Central memory CD4-positive, alpha-beta T cell (primary cell): ENCODE measurements at places on chromosomes 6 and 20.

- no peak for DNase-seq
Observed at GRCh38 chr20:47749339-47749738, 35.9 kb downstream of the SULF2 start.

DNA sequence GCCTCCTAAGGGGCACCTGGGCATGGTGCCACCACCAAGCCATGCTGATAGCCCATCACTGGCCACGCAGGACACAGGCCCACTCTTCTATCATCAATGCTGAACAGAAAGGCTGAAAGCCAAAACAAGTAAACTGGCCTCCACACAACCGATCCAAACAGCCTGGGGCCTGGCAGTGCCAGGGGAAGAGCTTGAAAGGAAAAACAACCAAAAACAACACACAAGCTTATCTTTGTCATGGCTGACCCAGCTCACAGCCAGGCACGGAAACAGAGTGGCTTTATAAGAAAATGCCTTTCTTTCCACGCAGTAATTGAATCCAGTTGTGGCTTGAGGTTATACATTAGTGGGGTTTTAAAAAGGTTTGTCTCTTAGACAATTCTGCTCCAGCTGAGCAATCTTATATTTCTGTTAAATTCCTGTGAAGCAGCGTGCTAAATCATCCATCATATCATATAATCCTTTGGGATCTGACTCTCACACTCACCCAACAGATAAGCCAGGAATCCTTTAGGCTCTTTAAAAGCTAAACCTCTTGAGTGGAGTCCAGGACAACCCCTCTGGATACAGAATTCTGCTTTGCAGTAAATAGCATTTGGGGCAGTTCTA is 65.4 kb upstream of the SLC22A16 start:
- DNase-seq: no peak

GRCh38 chr6:165178056-165178455 is 131.3 kb downstream of the C6orf118 start:
- DNase-seq: no peak

- DNase-seq: no peak
Observed at GRCh38 chr20:58867211-58867610, 14.7 kb downstream of the GNAS start.

DNA sequence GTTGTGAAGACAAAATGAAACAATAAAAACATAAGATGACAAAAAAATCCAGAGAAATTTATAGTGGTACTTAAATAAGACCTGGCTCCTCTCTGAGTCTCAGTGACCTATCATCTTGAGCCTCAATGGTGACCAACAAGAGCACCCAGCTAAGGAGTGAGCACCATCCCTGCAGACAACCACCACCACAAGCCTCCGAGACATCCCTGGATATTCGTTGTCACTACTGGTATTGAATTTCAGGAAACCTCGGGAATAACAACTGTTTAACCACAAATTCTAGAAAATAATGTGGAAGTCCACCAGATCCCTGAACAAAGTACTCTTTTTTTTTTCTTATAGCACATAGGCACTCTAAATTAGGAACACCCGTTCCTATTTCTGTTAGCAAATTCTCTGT is 32.2 kb upstream of the ADGRF5 start:
- DNase-seq: no peak

GRCh38 chr6:154590756-154591155 is 80.3 kb upstream of the CNKSR3 start:
- no peak for DNase-seq

DNA sequence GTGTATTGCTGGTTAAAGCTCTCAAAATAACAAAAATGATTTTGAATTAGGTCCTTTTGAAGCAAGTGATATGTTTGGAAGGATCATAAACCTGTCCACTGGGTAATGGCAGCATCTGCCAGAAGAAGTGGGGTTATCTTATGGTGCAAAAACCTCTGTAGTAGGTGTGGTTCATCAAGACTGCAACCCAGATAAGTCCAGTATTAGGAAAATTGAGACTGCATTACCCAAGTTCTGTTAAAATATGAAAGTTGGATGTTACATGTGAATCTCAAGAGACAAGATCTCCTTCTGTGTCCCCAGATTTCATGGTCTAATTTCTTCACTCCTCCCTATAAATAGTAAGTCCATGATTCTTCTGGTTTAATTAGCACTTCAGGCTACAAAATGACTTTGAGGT is 59.4 kb downstream of the RPRD1B start:
- DNase-seq: no peak

- DNase-seq: no peak
Observed at GRCh38 chr20:168876-169275, 11.6 kb downstream of the DEFB127 start.

DNA sequence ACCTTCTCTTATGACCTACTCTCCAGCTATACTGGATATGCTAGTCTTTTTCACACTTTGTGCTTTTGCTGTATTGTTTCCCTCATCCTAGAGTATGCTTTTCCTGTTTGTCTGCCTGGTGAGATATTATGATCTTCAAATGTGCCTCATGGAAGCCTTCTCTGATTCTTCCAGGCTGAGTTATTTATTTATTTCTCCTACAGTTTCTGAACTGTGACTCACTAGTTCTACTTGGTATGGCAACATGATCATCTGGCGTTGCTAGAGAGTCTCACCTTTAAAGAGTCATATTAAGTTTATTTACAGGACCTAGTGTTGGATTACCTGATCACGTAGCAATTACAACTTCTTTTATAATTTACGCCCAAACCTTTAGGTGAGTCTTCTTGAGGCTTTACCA is 81.2 kb upstream of the HDAC2 start:
- no peak for DNase-seq

- DNase-seq: no peak
Observed at GRCh38 chr6:17107863-17108262, 6.0 kb downstream of the STMND1 start.

DNA sequence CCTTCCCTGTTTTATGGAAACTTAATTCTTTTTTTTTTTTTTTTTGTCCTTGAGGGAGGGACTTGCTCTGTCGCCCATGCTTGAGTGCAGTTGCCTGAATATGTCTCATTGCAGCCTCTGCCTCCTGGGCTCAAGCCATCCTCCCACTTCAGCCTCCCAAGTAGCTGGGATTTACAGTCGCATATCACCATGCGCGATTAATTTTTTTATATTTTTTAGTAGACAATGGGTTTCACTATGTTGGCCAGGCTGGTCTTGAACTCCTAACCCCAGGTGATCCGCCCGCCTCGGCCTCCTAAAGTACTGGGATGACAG is 654 bp downstream of the TMEM14C start:
- DNase-seq: no peak

DNA sequence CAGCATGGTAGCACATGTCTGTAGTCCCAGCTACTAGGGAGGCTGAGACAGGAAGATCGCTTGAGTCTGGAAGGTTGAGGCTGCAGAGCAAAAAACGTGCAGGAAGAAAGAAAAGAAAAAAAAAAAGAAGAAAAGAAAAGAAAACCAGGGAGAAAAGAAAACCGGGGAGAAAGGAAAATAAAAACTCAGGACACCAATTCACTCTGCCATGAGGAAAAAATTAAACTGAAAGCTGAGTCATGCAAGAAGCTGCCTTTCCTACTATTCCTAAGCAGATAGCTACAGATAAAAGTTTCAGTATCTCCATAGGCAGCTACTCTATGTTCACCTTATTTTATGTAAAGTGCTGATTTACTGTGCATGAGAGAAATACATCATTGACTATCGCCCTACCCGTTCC is 10.5 kb downstream of the PTGIS start:
- DNase-seq: no peak

DNA sequence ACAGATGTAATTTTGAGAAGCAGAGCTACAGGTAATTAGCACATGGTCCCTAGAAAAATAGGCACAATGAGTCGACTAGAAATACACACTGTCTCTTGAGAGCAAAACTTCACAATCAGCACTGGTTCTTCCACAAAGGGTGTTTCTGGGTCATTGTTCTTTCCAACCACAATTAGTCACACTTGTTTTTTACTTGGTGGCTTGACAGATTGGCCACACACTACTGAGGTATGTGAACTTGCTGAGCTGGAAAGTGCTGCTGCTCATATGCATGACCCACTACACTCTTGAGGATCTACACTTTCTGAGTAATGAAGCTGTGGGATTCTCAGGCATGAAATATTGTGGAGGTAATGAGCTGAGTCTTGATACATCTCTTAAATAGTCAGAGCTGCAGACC is 347.7 kb downstream of the BCKDHB start:
- no peak for DNase-seq

DNA sequence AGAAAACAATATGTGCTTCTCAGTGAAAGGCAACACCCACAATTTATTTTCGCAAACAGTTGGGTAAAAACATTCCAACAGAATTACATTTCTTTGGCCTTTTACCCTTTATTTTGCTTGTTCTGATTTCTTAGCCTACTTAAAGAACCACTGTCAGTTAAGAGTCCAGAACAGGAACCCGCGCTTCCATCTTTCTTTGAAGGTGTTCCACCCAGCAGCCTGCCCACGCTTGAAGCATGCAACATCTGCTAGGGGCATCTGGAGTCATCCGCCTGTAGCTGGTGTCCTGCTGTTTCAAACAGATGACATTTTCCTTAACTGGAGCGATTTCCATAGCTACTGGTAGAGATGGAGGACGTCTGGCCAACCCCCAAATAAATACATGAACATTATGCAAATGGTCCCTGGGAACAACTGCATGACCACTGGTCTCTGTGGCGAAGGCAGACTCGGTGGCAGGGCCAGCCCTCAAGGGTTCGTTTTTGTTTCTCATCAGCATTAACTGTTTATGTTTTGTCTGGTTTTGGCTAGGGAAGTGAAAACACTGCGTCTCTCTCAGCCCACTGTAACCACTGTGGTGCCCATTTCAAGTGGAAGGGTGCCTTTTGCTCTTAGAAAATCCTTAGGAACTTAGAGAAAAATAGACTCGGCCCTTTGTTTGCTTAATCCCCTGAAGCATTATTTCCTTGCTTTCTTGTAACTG is 51.6 kb downstream of the LAMA4 start:
- DNase-seq: no peak

DNA sequence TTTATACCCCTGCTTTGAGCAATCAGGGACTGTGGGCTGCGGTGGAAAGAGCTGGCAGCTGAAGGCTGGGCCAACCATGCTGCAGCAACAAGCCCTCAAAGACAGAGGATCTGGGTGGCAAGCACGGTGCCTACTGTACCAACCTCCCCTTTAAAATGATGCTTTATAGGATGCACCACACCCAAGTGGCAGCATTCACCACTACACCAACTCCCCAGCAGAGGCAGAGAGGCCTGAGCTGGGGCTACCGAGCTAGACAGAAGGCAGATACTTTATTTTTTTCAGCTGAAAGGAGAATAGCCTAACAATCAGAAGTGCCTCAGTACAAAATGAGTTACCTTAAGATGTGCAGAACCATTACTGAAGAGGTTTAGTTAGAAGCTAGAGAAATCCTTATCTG is 31.4 kb downstream of the KIF16B start:
- no peak for DNase-seq

DNA sequence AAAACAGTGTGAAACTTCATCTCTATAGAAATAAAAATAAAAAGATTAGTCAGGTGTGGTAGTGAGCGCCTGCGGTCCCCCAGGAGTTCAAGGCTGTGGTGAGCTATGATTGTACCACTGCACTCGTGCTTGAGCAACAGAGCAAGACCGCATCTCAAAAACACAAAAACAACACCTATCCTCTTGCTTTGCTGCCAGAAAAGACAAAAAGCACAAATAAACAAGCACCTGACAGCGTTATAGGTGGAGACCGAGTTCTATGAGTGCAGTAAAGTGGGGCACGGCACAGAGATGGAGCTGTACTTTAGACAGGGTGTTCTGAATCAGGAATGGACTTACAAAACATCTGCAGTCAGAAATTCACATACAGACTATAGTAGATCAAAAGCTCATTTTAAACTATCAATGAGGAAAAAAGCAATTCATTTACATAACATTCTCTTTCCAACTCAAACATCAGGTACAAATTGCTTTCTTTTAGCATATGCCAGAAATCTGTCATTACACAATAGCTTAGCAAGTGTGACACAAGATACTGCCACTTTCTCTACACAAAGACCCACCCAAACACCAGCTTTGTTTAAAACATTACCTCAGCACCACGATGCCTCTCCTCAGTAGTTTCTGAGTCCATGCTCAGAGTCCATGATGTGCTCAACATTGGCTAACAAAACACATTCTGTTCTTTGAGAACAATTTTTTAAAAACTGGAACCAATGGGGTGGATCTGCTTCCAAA is 10.1 kb downstream of the EZR start:
- peak; percentile 58 for DNase-seq

- DNase-seq: no peak
Observed at GRCh38 chr6:20838113-20838512, 303.9 kb downstream of the CDKAL1 start.

GRCh38 chr6:45265246-45265645 is 62.9 kb upstream of the RUNX2 start:
- no peak for DNase-seq

GRCh38 chr6:128712898-128713297 is 170.0 kb upstream of the LAMA2 start:
- no peak for DNase-seq

GRCh38 chr6:37582306-37582705 is 82.6 kb upstream of the CCDC167 start:
- no peak for DNase-seq

DNA sequence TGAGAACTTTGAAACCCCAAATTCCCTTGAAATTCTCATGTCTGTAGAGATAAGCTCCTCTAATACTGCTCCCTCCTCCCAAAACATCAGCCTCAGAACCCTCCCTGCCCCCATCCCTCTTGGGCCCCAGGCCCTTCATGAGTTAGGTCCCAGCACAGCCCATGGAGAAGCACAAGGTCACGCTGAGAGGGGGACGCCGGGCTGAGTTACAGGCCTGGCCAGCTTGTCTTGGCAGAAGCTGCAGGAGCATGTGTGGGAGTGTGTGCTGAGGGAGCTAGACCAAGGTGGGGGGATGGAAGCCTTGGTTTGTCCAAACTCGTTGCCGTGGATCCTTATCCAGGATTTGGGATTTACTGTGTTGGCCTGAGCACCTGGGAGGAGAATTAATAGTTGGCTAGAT is 8.5 kb upstream of the PTCRA start:
- no peak for DNase-seq

GRCh38 chr6:50716899-50717509 is 3.7 kb downstream of the TFAP2D start:
- no peak for DNase-seq

DNA sequence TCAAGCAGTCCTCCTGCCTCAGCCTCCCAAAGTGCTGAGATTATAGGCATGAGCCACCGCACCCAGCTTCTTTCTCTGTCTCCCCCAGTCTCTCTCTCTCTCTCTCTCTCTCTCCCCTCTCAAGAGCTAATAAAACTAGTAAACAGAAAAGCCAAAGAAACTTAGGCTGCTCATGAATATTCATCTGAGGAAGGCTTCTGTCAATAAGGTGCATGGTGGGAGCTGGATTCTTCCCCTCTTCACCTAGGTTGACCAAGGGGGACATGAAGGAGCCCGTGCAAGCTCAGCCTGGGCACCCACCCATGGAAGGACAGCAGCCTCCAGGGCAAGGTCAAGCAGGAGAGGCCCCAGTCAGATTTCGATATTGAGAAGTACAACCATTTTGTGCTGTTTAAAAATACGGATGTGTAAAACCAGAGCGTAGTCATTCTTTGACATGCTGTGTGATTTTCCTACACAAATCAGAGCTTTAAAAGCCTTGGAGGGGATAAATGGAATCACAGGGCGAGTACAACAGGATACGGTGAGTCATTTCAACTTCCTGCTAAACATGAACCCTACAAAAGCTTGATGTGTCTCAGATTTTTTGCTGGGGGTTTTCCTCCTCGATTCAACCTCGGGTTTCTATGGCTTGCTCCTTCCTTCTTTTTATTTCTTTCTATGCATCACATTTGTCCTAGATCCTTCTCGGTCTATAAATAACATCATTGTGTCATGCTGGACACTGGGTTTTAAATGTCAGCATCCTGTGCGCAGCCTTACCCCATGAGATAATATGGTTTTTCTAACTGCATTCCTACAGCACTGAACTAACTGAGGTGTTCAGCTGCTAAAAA is 368.9 kb upstream of the JARID2 start:
- DNase-seq: peak; percentile 23
